NCI-H1436 treated with DMSO at 0.1 percent for 48 hours (cell line): ENCODE measurements at places on chromosomes 2 and 18.

DNA sequence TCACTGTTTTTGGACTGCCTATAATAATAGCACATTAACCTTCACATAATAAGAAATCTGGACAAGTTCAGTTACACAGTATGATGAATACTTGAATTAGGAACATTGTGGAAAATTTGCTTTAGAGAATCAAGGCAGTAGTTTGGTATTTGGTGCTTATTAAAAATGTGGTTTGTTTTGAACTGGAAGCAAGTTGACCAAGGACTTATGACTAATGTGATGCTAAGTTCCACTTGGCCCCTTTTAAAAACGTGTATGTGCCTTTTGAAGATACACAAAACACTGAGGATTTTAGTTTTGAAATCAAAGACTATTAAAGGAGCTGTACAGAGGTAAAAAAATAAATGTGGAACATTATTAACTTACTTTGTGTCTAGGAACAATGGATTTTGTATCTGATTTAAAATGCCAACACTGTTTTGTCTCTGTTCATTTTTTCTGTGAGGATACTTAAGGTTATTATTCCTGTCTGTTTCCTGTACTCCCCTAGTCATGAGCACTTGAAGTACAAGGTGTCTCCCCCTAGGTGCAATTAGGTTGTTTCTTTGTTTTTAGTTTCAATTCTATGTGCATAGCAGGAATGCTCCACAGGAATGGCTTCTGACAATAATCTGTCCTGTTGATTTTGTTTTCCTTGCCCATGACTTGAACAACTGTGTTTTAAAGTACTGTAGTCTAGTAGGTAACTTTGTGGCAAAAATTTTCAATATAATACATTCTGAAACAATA, 49.6 kb upstream of the PTH2R start:
- DNase-seq = no peak

DNA sequence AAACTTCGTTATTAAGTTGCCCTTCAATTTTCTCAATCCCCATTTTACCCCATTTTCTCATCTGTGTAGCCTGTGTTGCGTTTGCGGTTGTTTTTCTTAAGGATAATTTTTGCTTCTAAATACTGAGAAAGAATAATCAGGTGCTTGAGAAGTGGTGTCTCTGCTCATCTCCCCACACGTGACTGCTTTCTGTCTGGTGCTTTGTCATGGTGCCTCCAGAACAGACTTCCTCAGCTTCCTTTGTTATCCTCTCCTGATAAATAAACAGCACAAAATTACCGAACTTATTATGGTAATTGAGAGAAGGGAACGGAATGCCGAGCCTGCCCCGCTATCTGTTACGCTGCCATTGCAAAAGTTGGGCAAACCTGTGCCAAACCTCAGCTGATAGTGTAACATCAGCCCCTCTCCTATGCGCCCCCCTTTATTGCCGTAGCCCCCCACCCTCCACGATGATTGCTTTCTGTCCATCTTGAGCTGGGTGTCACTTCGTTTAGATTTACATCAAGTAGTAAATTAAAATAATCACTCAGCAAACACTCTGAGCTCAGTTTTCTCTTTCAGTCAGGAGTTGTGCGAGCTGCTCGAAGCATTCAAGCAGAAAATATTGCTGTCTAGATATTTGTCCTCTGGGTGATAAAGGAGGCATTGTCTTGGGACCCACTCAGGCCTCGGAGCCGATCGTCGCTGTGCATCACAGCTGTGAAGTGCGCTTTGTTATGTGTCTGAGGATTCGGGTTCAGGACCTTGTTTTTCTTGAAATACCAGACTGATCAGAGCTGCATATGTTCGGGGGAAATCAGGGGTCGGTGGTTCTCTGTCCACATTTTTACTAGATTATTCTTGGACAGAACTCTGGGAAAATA, 1008.5 kb upstream of the FANCL start:
- DNase-seq = peak; percentile 30

DNA sequence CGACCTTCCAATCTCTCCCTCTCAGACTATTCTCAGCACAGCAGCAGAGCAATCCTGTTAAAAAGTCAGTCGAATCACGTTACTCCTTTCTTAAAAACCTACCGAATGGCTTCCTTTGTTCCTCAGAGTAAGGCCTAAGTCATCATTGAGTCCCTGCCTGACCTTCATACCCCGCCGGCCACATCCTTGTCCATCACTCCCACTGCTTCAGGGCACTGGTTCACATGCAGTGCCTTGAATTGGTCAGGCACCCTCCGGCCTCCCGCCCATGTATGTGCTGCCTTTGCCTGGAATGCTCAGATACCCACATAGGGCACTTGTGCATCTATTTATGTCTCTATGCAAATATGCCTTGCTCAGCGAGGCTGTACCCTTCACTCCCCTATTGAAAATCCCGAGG, 206.4 kb downstream of the DLGAP1 start:
- DNase-seq = no peak

GRCh38 chr2:240894006-240894405, 1.9 kb downstream of the MAB21L4 start:
- no peak for DNase-seq

DNA sequence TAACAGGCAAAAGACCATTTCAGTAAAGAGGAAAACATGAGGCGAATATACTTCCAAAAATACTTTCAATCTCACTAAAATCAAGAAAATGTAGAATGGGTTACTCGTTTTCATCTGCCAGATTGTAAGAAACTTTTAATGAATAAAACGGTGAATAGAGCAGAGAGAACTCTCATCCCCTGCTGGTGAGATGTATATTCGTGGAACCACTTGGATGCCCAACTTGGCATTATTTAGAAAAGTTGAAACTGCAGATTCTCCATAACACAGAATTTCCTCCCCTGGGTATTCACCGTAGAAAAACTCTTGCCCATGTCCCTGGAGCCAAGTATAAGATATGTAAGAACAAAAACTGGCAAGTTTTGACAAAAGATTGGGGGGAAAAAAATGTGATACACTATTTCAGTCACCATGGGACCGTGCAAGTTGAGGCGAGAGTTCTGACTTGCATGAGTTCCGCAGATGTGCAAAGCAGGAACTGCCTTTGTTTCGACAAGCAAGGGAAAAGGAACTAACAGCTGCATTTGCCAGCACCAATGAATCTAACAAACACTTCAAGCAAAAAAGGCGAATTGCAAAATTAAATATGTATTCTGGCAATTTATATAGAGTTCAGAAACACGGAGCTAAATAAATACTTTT, 14.8 kb downstream of the TIMM21 start:
- no peak for DNase-seq

GRCh38 chr2:45173513-45173912, 164.3 kb upstream of the SIX2 start:
- no peak for DNase-seq

GRCh38 chr18:70107091-70107490, 98.4 kb downstream of the RTTN start:
- no peak for DNase-seq

DNA sequence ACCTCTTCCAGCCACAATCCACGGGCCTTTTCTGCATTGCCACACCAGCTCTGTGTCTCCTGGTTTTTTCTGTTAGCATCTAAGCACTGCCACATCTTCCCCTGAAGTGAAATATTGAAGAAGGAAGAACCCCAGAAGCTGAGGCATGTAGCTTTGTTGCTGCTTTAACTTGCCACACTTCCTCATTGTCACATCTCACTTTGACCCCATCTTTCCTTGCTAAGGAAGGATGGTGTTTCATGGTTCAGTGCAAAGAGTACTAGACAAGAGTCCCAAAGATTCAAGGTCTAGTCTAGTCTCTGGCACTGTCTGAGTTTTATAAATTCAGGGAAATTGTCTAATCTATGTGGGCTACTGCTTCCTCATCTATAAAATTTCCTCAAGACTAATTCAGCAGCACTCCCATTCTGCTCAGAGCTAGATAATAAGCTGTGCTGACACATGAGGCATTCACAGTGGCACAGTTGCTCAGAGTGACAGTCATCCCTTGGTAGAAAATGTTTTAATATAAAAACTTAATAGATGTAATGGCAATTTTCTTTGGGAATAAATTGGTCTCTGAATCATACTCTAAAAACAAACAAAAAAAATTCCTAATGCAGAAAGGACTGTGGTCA, 483.0 kb upstream of the ID2 start:
- DNase-seq = no peak

GRCh38 chr2:216900406-216900805, 40.5 kb upstream of the TNP1 start:
- DNase-seq = no peak
